SK-MEL-5 (cell line): ENCODE measurements at places on chromosomes 7 and 10.

- no peak for DNase-seq
Observed at GRCh38 chr7:122352454-122352853, 47.9 kb upstream of the FEZF1 start.

DNA sequence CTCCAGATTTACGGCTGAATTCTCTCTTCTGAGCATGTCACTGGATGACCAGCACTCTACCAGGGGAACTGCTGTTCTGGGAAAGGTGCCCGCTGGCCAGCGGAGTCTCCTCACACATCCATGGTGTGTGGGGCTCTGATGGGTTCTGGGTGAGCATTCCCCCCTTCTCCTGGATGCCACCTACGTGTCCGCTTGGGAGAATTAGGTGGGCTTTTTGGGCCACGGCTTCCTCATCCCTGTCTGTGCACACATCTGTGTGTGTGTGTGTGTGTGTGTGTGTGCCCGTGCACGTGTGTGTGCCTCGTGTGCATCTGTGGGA, 163.0 kb downstream of the DNAJB6 start:
- DNase-seq, result no peak

DNA sequence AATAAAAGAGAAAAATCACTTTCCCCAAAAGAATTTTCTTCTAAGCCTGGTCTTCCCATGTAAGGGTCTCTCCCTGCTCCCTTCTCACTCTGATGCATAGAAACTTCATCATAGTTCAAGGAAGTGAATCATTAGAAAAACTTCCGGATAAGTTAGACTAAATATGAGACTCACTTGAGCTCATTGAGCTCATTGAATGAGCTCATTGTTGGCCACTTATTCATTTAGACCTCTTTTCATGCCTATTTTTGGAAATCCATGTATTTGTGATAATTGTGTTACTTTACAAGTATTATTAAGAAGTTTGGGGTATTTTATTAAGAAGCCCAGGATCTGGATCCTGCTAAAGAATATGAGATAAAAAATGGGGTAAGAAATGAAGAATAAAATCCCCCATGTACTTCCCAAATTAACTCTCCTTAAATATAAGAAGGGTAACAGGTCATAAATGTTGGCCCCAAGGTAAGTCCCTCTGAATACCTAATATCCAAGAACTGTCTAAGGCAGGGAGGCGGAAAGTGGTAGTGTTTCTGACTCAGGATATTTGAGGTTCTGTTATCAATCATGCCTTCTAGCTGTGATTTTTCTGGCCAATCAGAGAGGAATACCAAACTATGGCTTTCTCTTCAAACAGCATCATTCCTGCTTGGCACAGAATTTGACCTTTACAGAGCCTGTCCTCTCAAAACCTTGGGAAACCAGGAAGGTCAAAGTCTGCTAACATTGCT, 236.5 kb upstream of the PTN start:
- peak; percentile 84 for DNase-seq

- peak; percentile 35 for DNase-seq
Observed at GRCh38 chr10:113326160-113327111, 226.4 kb upstream of the HABP2 start.

DNA sequence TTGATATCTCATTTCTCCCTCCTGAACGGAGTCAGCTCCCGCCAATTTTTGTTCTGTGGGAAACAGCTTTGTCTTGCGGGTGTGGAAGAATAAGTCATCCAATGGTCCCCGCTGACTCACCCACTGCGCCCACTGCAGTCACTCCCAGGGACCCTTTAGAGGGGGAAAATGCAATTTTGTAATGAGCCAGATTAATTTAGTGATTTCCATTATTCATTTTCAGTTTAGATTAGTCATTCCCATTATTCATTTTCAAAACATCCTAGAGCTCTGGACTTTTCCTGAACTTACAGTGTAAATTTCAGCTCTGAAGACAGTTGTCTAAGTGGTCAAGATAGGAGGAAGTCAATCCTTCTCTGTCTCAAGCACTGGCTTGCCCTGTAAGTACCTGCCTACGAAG, 154.9 kb upstream of the TMEM72 start:
- DNase-seq, result no peak

GRCh38 chr7:15433151-15433550, 128.7 kb downstream of the AGMO start:
- no peak for DNase-seq

DNA sequence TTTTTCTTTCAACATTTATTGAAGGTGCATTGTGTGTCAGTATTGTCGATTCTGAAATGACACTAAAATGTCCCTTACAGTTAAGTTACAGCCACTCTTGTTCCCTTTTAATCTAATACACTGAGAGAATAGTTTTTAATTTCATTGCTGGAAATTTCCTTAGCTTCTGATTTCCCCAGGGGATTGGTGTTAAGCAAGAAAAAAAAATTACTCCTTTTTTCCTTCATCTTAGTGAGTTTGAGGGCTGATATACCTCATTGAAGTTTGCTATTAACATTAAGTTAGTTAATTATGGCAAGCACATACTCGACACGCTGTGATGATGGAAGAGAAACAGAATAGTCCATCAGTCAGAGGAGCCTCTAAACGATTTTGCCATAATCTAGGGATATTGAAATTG, 57.0 kb upstream of the EXOC4 start:
- no peak for DNase-seq

DNA sequence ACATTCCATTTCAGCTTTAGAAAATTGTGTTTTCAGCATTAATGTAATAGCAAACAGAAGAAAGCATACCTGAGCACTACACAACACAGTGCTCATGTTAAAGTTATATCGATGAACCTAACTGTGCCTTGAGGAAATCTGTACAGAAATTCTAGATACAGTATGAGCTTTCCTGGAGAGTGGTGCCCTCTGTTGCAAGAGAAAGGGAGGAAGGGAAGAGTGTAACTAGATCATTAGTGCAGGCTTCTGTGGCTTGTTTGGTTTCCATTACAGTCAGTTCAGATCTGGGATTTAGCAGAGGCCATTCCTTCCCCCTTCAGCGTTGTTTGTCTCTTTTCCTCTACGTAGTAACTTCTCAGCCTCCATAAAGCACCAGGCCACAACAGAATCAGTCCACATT, 139.7 kb downstream of the HTR7 start:
- peak; percentile 38 for DNase-seq

DNA sequence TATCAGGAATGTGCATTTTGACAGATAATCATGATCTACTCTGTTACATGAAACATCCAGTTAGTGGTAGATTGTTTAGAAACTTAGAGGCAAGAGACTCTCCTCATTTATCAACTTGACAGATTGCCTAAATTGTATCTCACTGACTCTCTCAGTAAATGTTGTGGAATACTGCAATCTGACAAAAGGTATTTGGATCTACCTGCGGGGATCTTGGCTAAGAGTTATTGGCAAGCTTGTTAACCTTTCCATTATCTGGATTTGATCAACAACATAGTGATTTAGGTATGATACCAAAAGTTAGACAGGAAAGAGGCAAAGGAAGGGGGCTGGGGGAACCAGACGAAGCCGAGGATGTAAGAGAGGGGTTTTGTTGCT, 2.0 kb downstream of the VSTM2A start:
- DNase-seq, result no peak

- DNase-seq, result no peak
Observed at GRCh38 chr7:80039251-80039884, 95.3 kb upstream of the GNAI1 start.

DNA sequence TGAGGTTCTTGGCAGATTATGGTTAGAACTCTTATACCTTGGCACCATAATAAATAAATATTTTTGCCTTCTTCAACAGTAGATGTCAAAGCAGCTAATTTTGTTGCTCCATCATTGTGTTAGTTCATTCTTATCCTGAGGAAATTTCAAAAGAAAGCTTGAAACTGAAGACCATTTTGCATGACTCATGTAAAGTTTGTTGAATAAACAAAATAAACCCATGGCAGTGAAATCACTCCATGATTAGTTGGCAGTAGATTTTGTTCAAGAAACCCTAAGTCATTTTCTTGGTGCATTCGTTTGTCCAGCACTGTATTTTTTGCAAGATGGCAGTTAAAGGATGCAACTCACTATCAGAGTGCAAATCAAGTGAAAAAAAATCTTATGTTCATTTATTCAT, 91.6 kb downstream of the HECW1 start:
- no peak for DNase-seq

DNA sequence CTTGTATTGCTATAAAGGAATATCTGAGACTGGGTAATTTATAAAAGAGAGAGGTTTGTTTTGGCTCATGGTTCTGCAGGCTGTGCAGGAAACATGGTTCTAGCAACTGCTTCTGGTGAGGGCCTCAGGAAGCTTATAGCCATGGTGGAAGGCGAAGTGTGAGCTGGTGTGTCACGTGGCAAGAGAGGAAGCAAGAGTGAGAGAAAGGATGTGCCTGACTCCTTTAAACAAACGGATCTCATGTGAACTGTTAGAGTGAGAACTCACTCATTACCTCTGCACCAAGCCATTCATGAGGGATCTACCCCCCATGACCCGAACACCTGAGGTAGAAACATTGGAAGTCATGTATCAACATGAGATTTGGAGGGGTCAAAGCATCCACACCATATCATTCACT, 7.7 kb upstream of the ITPRIP start:
- DNase-seq, result no peak

DNA sequence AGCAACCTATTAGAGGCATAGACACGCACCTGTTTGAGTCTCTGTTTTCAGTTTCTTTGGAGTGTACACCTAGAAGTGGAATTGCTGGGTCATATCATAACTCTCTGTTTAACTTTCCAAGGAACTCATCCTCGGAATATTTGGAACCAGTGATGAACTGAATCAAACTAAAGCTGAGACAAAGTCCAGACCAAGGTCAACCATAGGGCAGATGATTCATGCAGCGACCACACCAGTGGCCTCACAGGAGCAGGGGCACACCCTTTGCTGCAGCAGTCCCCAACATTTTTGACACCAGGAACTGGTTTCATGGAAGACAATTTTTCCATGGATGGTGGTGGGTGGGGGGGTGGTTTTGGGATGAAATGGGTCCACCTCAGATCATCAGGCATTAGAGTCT, 4.9 kb upstream of the OPTN start:
- DNase-seq, result no peak

DNA sequence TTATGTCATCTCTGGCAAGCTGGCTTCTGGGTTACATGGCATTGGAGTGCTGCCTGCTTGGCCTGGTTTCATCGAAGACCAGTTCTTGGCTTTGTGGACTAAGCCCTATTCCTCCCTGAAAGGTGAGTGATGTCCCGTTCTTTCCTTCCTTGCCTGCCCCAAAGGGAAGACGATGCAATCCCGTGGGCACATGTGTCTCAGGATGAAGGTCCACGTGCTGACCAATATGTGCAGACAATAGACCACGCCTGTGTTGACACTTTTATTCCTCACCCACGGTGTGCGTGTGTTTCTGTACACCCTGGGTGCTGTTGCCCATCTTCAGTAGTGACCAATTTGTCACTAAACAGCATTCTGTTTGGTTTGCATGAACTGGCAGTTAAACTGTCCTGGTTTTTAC, 28.6 kb upstream of the SHH start:
- DNase-seq, result no peak

DNA sequence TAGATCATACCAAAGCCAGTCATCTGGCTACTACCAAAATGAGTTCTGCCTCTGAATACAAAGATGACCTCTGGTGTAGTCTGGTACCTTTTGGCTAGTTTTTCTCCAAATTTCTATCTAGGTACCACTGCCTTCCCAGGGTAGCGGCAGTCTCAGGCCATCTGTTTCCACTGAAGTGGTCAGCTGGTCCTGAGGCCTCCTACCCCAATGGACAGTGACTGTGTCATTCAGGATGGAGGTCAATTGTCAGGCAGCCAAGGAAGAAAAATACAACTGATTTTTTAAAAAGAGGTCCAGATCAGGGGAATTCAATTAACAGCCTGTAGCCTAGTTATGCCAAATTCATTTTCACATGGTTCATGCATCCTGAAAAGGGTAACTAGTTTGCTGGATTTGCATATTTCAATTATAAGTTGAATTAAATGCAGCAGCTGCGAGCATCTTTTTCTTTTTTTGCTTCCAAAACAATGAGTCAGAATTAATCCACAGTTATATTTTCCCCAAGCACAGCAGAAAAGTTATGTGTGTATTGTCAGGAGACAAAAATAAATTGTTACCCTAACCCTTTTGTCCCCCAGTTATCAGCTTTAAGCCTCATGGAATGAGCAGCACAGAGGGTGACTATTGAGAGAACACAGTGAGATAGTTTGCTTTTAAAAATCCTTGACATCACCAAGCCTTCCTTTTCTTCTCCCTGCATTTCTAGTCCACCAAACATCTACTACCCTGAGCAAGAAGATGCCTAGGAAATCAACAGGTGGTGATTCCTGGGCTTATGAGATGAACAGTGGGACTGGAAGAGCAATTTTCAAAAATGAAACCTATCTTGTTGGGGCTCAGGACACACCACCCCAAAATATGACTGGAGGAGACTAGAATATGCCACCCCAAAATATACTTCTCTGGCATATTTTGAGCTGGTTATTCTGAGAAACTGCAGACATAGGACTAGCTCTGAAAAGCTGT, 27.7 kb downstream of the BCCIP start:
- no peak for DNase-seq

GRCh38 chr10:69220507-69220906, 375 bp downstream of the HKDC1 start:
- DNase-seq, result no peak

GRCh38 chr7:85074016-85074415, 112.8 kb downstream of the SEMA3D start:
- DNase-seq, result no peak

GRCh38 chr7:128885370-128886187, 22.9 kb downstream of the ATP6V1F start:
- no peak for DNase-seq

DNA sequence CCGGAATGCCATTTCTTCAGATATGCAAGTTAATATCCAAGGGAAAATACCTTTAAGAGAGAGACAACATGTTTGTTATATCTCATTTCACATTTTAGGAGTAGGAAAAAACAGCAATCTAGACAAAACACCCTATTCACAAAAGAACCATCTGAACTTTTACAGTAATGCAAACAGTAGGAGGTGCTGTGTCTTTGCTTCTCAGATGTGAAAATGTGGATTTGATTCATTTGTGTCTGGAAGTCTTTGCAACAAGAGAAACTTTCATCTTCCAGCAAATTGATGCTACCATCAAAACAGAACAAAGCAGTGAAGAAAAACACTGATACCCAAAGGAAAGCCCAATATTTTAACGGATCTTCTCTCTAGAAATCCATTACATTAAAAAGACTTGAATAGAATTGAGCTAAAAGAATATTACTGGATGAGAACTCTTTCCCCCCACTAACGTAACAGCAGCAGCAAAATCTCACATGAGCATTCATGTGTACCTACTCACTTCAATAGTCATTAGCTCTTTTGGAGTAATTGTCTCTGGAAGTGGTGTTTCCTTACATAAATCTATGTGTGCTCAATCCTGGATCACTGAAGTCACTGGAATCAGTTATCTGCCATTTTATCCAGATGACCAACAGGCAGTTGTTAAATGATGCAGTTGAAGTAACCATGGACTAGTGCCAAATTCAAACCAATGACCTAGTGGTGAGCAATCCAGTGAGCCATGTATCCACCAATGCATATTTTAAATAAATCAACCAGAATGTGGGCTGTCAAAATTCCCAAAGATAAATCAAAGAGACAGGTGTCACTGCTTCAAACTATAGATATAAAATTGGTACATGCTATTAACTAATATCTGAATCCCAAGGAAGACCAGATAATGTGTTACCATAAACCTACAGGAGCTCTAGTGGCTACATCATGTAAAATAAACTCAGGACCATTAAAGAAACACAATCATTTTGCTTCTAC, 1.8 kb downstream of the SEMA3C start:
- DNase-seq, result peak; percentile 84
